ENCODE measurements at places on chromosomes 4 and X.

DNA sequence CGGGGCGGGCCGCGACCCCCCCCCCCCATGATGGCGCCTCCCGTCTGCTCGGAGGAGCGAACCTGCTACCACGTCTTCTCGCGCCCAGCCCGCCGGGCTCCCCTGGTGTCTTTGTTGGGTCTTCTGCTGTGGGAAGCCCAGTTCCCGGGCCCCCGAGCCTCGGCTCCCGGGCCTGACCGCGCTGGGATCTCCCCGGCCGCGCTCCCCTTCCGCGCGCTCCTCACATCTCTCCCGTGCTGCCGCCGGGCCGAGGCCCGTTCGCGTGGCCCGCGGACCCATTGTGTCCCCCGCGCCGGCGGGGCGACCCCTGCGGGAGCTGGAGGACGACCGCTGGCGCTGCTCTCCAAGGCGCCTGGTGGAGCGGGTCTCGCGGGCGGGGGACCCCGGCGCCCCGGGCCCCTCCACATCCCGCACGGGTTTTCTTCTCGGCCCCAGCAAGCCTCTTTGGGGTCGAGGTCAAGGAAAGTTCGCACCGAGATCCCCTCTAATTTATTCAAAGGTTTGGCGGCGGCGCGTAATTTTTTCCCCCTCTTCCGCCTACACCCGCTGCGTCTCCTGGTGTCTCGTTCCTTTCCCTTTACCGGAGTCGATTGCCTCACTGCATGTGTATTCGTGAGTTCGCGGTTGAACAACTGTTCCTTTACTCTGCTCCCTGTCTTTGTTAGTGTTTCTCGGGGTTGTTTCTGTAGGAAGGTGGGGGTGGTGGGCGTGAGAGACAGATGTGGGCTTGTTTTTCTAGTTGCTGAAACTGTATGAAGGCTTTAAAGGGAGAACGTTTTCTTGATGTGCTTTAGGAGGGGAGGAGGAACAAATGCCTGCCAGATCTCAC is 770 bp downstream of the SMAD1 start:
- DNase-seq = peak; percentile 73

DNA sequence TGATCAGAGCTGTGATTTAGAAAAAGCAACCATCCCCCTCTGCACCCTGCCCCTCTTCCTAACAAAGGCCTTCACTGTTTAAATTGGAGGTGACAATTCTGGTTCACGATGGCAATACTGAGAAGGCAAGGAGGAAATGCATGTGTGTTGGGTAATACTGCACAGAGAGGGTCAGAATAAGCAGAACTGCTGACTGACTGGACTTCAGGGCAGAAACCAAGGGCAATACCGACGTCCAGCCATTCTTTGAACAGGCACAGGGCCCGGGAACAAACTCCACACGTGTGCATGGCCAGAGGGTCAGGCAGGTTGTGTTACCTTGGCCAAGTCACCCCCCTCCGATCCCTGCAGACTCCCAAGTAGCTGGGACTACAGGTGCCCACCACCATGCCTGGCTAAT is 6.0 kb downstream of the ACSL1 start:
- no peak for DNase-seq

DNA sequence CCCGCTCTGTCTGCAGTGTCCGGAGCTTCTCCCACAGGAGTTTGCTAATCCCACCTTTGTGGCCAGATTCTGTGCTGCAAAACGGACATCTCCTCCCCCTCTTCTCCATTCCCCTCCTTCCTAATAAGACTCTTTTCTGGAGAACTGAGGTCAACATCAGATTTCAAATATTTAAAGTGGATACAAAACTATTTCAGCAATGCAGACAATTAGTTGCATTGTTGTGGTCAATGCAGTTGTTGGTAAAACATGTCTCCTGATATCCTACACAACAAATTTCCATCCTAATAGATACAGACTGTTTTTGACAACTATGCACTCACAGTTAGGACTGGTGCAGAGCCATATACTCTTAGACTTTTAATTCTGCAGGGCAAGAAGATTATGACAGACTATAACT is 5.1 kb upstream of the MCUB start:
- DNase-seq = peak; percentile 4

DNA sequence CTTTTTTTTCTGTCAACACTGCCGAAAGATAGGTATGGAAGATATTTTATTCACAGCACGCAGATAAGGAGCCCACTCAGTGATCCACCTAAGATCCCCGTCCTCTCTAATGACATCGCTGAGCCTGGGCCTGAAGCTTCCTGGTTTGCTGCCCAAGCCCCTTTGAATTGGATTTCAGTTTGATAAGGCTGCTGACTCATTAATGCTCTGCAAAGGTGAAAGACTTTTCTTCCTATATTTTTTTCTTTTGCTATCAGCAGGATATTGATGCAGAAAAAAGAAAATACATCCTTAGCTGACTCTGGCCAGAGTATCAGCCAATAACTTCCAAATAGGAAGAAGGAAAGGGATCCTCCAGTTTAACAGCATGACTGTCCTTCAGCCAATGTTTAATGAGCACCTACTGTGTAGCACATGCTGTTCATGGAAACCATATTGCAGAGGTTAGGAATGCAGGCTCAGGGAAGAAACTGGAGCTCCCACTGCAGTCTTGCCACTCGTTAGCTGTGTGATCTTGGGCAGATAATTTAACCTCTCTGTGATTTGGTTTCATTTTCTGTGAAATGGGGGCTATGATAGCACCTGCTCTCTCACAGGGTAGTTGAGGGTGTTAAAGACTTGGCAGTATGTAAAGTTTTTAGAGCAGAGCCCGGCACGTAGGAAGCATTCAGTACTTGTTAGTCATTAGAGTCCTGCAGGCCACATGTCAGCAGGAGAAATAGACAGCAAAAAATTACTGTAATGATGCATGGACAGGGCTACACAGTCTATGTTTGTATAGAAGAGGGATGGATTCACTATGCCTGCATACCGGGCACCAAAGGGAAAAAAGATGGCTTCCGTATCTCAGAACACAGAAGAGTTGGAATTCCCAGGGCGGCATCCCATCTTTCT is 39.3 kb downstream of the EVC start:
- DNase-seq = peak; percentile 84

DNA sequence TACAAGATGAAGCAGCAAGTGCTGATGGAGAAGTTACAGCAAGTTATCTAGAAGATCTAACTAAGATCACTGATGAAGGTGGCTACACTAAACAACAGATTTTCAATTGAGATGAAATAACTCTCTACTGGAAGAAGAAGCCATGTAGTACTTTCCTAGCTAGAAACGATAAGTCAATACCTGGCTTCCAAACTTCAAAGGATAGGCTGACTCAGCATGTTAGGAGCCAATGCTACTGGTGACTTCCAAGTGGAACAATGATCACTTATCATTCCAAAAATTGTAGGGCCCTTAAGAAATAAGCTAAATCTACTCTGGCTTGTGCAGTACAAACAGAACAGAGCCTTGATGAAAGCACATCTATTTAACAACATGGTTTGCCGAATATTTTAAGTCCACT is 55.0 kb downstream of the FBXW7 start:
- no peak for DNase-seq

- DNase-seq = peak; percentile 89
Observed at GRCh38 chr4:176259330-176260090, 9.5 kb downstream of the ASB5 start.

GRCh38 chrX:134894373-134894895 is 96.4 kb upstream of the SMIM10 start:
- DNase-seq = no peak

GRCh38 chrX:108731153-108731552 is 5.2 kb downstream of the IRS4 start:
- DNase-seq = no peak

DNA sequence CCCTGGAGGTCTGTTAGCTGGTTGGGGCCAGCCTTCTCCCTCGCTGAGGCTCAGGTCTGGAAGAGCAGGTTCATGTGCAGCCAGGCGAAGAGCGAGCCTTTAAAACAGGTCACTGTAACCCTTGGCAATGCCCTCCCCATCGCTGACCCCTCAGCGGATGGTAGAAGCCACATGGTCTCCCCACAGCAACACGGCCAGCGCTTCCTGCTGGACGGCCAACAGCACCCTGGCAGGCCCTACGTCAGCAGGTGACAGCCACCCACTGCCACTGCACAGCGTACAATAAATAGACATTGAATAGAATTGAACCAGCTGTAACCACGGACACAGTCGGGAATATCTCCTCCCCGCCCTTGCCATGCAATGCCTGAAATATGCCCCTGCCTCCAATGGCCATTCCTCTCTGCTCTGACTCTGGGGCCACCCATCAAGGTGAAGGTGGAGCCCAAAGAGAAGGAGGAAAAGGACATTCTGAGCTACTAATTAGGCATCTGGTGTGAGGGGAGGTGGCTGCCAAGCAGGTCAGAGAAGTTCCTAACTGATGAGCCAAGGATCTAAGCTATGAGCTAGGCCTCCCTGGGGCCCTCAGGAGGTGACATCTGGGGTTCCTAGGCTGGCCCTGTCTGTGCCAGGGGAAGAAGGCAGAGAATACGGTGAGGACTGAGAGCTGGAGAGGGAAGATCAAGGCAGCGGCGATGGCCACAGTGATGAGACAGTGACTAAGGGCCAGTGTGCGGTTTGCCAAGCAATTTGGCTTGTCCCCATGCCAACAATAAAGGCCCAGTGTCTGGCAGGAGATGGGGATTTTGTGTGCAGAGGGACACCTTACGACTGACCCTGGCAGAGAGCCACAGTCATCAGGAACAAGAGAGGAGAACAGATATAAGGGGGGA is 202.3 kb downstream of the BCOR start:
- DNase-seq = no peak

DNA sequence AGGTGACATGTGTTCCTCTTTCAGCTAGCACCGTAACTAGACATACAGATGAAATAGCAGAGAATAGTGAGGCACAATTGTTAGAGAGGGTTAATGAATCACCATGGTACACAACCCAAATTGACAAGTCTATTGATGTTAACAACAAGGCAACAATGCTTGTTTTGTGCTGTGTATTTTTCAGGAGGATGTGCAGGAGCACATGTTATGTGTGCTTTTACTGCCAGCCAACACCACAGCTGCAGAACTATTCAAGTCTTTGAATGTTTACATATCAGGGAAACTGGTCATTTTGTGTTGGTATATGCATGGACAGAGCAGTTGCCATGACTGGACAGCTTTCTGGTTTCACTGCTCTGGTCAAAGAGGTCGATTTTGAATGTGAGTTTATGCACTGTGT is 32.8 kb downstream of the STBD1 start:
- DNase-seq = no peak

DNA sequence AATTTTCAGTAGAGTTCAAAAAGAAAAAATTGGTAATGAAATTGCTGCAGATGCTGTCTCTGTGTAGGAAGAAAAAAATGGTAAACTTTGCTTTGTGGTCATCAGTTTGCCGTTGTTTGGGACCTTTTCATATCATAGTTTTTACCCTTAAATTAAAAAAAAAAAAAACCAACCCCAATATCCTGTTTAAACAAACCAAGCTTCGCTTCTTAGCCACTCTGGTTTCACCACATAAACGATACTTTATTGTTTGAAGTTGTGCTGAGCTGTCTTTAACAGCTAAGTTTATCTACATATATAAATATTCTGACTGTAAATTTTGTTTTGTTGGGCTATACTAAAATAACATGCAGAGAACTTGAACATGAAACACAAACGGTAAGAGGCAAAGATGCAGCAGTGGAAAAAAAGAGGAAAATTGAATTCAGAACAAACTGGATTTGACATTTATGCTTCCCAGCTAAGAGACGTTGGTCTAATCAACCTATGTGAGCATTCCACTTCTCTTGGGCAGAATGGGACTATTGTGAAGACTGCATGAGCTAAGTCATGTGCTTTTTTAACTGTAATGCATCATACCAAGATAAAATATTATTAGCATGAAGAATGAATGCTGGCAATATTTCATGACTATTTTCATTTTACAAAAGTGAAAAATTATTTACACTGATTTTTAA is 15.7 kb upstream of the H2AZ1 start:
- DNase-seq = no peak

DNA sequence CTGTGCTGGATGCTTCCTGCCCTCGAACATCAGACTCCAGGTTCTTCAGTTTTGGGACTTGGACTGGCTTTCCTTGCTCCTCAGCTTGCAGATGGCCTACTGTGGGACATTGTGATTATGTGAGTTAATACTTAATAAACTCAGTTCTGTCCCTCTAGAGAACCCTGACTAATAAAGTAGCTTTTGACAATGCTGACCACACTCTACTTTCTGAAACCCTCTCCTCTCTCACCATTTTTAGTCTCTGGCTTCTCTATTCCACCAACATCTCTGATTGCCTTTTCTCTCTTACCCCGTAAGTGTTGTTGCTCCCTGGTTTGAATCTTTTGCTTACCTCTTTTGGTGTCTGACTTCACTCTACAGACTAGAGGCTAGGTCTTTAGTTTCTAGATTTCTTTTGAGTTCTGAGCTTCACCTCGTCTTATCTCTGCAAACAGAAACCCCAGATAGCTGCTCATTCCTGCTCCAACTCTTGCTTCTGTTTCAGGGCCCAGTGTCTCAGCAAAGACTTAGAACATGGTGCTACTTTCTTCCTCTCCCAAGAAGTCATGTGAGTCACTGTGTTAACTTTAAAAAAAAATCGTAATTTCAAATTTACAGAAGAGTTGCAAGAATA is 11.4 kb downstream of the TMSB4X start:
- DNase-seq = no peak

DNA sequence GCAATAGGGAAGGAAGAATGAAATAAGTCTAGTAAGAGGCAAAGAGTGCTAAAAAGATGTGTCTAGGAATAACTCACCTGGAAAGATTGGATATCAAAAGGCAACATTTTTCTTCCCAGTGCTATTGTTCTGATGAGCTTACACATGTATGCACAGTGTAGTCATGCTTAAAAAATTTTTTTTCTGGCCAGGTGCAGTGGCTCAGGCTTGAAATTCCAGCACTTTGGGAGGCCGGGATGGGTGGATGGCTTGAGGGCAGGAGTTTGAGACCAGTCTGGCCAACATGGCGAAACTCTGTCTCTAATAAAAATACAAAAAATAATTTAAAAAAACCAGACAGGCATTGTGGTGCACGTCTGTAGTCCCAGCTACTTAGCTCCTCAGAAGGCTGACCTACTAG is 795.8 kb upstream of the IGFBP7 start:
- DNase-seq = no peak

DNA sequence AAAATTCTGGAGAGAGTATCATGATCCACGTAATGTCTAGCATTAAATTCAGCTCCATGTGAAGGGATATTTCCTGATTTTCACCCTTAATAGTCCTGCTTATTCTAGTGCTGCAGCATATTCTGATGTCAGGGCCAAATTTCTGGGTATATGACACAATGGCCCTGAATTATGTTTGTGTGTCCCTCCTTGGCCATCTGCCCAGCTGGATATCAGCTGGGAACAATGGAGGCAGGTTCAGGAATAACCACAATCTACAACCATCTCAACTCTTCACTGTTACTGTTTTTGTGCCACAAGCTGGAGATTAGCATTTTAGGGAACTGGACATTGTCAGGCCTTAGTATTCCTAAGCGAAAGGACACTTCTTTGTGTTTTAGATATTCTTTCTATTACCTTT is 3.5 kb downstream of the GLRB start:
- no peak for DNase-seq

DNA sequence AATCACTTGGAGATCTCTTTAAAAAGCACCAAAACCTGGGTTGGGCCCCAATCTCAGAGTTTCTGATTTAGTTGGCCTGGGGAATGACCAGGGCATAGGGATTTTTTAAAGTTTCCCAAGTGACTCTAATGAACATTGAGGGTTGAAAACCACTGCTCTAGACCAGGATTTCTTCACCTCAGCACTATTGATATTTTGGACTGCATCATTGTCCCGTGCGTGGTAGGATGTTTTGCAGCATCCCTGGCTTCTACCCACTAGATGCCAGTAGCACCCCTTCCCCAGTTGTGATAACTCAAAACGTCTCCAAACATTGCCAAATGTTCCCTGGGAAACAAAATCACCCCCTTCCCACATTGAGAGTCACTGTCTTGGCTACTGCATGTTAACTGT is 61.8 kb downstream of the ATXN3L start:
- no peak for DNase-seq

- DNase-seq = no peak
Observed at GRCh38 chrX:123454712-123455431, 270.8 kb downstream of the GRIA3 start.
